ENCODE measurements at places on chromosomes 11 and 22. TPM values are rescaled to one million over a fixed set of nuclear protein-coding genes. Genes with fewer than 3 reads are reported as not detected.

DNA sequence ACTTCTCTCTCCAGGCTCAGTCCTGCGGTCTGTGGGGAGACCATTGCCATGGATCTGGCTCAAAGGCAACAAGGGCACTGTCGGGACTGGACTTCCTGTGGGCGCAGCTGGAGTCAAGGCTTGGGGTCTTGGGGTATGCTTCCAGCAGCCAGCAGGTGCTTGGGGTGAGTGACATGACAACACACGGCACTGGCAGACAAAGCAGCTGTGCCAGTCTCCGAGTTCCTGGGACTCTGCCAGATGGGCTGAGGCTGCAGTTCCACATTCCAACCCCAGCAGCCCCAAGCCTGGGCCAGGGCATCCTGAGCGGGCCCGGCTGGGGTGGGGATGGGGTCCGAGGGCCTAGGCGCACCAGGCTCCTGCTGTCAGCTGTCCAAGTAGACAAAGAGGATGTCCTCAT lies 12.3 kb downstream of the GUCD1 start:
- peaks cover 6% of the 10 kb centered on the region for H3K4me1 ChIP-seq
- H3K4me3 ChIP-seq, result no peak overlapping the region
- H3K27ac ChIP-seq, result no peak overlapping the region
- DNase-seq, result no peak

FGF19 gene
- 0.04 TPM for polyA plus RNA-seq

- peak overlapping the region; percentile 91 for H3K27ac ChIP-seq
- peaks cover 37% of the 10 kb centered on the region for H3K36me3 ChIP-seq
Observed at GRCh38 chr11:118908901-118909618, 16.7 kb downstream of the BCL9L start.

- no peak overlapping the region for H3K27ac ChIP-seq
- no peaks in the 10 kb centered on the region for H3K27me3 ChIP-seq
- no peak overlapping the region for H3K4me3 ChIP-seq
- H3K36me3 ChIP-seq, result no peaks in the 10 kb centered on the region
Observed at GRCh38 chr11:99343117-99343516, 322.4 kb downstream of the CNTN5 start.

GRCh38 chr22:30406400-30406799 lies 9.6 kb downstream of the SEC14L2 start:
- peaks cover 11% of the 10 kb centered on the region for H3K4me1 ChIP-seq
- no peak overlapping the region for H3K27ac ChIP-seq
- H3K36me3 ChIP-seq, result peaks cover 39% of the 10 kb centered on the region
- no peak overlapping the region for H3K4me3 ChIP-seq
- no peak for DNase-seq

ELMOD1 gene
- polyA plus RNA-seq, result 0.43 TPM

GRCh38 chr11:73218106-73218829 lies at the start of gene P2RY2:
TSS of gene P2RY2 (plus strand) at chr11:73218281. CDS start at chr11:73234160, 15,879 bp downstream.
- peak within 1 kb of the TSS; percentile 57 for H3K4me3 ChIP-seq
- DNase-seq, result peak; percentile 70
- peaks cover 27% of the 10 kb centered on the region for H3K4me1 ChIP-seq
- peak within 1 kb of the TSS; percentile 63 for H3K27ac ChIP-seq
- H3K27me3 ChIP-seq, result peaks cover 17% of the 10 kb centered on the region

TRIM48 gene
- polyA plus RNA-seq, result not detected

TMEM41B gene
- polyA plus RNA-seq, result 33.0 TPM
